ENCODE measurements at places on chromosomes 11 and 22.

DNA sequence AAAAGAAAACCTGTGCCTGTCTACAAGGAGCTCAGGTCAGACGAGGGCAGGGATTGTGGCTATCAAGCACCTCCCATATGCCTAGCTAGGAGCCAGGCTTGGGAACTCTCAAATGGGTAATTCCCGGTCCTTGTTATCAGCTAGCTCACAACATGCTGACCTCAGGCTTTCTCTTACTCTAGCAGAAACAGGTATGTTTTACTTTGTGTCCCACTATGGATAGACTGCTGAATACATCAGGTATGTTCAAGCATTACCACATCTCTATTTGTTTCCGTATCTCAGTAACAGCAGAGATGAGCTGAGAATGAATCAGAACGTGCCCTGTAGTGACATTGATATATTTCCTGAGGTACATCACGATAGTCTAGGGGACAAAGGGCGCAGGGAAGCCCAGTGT lies 29.4 kb downstream of the SHISA8 start:
- no peak for DNase-seq

GRCh38 chr11:107706531-107706930 lies 5.3 kb downstream of the SLN start:
- DNase-seq, result no peak

DNA sequence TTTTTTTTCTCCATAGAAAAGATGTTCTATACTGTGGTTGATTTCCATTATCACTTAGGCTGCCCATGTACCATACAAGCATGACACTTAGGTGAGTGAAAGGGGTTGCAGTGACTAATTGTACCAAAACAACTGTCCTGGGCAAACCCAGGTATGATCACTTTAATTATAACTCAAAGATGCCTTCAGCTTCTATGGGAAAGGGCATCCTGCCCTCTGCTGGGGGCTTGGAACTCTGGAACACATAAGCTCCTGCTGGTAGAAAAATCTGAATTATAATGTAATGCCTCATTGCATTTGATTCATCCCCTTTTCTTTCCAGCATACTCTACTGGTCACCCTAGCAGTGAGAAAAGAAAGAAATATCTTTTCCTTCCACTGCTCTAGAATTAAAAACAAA lies 206.3 kb downstream of the DDX10 start:
- no peak for DNase-seq

DNA sequence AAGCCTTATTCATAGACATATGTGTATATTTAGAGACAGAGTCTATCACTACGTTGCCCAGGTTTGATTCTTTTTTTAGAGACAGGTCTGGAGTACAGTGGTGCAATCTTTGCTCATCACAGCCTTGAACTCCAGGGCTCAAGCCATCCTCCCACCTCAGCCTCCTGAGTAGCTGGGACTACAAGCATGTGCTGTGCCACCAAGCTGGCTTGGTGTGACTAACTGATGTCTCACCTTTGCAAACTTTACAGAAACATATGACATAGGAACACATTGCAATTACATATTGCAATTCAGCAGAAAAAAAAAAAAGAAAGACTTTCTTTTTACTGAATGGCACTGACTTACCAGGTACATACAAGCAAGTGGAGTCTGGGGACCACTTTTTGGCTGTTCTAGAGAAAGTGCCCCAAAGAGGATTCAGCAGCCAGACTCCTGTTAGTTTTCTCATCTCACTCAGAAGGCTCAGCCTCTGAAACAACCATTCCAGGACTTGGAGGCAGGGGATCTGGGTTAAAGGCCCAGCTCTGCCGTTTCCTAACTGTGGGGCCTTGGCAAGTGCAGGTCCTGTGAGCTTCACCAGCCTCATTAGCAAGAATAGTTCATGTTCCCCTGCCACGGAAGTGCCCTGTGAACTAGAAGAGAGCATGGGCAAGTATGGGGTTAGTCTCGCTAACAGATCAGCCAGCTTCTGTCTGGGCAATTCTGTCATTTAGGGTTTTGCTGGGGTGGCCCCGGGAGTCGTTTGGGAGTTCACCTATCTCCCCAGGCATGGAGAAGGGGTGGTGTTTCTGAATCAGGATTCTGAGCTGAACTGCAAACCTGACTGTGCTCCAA lies 11.3 kb upstream of the NFAM1 start:
- DNase-seq, result no peak

- DNase-seq, result no peak
These were observed 71.1 kb downstream of the LARGE2 start for GRCh38 chr11:45993531-45994001.

DNA sequence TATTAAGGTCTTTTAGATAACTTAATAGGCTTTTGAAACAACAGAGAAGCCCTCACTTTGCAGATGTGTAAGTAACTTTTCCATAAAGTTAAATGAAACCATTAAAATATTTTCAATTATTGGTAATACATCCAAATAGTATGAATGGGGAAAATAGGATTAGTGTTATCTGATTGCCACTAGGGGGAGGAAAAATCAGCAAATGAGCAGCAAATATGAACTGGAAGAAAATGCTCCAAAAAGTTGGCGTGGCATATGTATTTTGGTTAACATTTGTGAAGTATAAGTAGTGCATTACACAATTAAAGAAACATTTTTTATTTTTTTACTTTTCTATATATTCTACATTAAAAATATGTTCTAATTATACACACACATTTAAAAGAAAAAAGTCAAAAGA lies 259.8 kb upstream of the ANO5 start:
- DNase-seq, result no peak

GRCh38 chr11:35303596-35304385 lies 115.6 kb downstream of the SLC1A2 start:
- no peak for DNase-seq

- no peak for DNase-seq
These were observed 10.9 kb downstream of the PHLDB1 start for GRCh38 chr11:118618115-118618990.

DNA sequence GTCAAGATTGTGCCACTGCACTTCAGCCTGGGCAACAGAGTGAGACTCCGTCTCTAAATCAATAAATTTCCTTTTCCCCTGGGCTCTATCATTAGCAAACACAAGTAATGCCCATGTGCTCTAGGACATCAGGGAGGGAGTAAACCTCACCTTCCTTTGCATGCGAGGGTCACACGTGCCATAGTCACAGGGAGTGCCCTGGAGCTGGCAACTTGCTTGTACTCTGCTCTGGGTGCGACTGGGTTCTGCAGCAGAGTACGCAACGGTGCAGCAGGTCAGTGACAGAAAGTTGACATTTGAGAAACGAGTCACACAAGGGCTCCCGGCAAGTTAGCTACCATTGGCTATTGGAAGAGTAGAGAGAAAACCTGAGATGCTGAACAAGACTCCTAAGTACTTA lies 32.6 kb upstream of the CHKA start:
- DNase-seq, result no peak

DNA sequence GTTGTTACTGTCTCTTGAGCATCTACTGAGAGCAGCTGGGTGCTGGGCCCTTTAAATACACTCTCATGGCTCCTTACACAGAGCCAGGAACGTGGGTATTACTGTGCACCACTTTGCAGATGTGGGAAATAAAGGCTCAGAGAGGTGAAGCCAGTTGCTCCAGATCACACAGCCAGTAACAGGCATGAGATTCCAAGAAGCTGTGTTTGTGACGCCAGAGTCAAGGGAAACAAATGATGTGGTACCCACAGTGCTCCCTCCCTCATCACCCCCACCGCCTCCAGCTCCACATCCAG lies 1.4 kb upstream of the PRDM11 start:
- DNase-seq, result no peak

DNA sequence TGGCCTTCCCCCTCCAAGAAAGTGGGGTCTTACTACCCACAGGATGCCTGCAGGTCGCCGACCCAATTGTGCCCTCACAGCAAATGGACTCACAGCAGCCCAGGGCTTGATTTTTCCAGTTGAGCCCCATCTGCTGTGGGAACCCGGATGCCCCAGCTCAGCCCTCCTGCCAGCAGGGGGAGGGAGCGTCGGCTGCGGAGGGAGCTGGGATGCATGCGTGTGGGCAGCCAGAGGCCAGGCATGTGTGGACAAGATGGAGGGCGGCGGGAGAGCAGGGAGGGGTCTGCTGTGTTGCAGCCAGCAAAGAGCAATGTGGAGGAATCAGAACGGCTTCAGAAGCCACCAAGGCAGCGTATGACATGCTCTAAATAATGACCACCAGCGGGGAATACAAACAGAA lies 41.0 kb upstream of the EIF3D start:
- no peak for DNase-seq

DNA sequence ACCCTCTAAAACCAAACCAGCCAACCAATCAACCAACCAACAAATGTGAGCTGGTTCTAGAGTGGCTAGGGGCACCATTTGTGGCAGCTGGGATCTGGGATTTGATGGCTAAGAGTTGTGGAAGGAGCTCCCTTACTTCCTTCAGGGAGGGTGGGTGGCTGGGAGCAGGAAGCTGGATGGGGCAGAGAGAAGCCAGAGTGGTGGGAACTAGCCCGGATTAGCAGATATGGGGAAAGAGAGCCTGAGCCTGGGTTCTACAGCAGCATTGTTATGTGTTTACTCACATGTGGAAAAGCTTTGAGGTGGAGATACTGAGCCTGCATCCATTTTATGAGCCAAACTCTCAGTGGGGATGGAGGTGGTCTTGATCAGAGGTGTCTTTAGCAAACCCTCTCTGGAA lies 30.9 kb upstream of the THY1 start:
- no peak for DNase-seq

DNA sequence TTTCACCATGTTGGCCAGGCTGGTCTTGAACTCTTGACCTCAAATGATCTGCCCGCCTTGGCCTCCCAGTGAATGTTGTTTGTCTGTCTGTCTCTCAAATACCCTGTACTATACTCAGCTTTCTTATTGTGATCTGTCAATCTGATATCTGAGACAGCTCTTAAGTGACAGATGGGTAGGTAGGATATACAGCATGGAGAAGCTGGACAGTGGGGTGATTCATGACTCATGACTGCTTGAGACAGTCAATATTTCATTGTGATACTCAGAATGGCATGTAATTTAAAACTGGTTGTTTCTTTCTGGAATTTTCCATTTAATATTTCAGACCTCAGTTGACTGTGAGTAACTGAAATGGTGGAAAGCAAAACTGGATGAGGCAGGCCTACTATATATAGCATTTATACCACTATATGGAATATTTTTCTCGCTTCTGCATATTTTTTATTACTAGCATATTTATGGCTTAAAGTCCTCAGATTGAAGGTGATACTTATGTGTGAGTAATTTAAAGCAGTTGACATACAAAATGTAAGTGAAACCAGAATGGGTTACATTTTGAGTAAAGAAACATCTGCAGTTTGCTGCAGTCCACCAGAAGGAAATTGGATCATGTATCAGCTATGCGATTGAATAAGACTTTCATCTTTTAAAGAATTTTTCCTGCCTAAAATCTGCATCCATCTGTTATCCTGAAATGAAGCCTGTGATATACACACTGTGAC lies 22.3 kb downstream of the ARHGAP42 start:
- DNase-seq, result no peak

DNA sequence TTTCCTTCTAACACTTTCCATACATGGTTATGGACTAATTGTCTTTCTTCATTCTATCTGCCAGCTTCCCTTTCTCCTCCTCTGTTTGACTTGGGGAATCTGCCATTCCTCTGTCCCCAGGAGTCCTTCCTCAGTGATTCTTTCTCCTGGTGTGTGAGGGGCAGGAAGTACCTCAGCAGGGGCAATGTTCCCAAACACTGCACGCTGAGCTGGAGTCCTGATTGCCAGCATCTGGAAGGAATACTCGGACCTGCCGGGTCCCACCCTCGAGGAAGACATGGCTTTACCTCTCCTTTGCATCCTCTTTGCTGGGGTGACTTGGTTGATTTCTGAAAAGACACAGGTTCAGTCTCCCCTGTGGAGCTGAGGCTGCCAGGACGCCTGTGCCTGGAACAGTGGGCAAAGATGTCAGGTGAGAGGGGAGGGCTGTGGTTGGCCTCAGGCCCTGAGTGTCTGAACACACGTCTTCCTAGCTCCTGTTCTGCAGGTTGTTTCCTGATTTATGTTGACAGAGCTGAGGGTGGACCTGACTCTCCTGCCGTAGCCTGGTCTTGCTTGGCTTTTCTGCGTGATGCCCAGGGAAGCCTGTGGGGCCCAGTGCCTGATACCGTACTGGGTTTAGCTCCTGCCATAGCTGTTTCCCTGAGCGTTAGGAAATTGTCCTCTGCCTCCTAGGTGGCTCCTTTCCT lies 4.3 kb downstream of the COX8A start:
- DNase-seq, result no peak

- no peak for DNase-seq
These were observed 462 bp downstream of the UBE2L6 start for GRCh38 chr11:57566905-57567514.

DNA sequence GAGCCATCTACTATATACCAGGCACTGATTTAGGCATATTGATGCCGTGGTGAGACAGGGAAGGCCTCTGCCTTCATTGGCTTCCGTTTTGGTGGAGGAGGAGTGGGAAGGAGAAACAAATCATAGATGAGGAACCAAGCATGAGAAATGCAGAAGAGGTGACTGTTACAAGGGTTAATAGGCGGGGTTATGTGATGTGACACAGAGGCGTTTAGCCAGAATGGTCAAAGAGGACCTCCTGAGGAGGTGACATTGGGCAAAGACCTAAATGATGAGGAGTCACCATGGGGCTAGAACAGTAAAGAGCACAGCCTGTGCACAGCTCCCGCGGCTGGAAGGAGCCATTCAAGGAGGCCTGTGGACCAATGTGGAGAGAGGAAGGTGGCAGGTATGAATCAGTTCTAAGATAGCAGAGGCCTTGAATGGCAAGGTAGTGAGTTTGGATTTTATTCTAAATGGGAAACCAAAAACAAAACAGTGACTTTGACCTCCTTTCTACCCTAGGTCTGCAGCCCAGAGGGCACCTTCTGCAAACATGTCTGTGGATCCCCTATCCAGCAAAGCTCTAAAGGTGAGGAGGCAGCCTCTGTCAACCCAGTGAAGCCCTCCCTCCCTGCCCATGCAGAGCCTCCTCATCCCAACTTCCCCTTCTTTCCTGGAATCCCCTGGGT lies 11.7 kb downstream of the MAFF start:
- no peak for DNase-seq

DNA sequence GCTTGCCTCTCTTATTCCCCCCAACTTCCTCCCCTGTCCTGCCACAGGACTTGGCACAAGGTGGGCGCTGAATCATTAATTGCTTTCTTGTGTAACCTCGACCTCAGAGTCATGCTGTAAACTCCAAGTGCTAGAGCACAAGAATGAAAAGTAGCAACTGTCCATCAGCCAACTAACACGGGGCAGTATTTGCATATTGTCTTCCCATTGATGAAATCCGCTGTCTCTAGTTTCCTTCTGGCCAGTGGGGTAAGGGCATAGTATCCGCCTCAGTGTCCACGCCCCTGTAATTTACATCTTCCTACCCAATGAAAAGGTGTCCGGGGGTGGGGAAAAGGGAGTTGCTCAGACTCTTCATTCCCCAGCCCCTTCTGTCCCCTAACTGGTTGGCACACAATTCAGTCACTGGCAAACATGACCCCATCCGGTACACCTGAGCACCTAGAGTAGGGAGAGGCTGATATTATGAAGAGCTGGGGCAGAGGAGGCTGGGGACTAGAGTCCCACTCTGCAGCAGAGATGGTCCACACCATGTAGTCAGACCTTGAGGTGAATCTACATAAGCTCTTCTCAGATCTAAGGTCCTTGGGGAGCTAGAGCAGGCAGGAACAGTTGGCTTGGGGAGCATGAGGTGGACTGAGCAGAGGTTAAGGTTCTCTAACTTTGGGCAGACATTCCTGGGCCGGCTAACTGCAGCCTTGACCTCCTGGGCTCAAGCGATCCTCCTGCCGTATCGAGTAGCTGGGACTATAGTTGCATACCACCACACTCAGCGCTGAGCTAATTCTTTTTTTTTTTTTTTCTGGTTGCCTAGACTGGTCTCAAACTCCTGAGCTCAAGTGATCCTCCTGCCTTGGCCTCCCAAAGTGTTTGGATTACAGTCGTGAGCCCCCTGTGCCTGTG lies 6.8 kb upstream of the GGA1 start:
- no peak for DNase-seq

- peak; percentile 81 for DNase-seq
These were observed at the start of gene UNC93B1 for GRCh38 chr11:68003846-68004550. Gene UNC93B1 (minus strand): TSS chr11:68004097. CDS start chr11:68004043, 54 bp downstream.
